Anterior cingulate cortex (tissue), 58 donors: ENCODE measurements at places on chromosomes 6 and 20.

DNA sequence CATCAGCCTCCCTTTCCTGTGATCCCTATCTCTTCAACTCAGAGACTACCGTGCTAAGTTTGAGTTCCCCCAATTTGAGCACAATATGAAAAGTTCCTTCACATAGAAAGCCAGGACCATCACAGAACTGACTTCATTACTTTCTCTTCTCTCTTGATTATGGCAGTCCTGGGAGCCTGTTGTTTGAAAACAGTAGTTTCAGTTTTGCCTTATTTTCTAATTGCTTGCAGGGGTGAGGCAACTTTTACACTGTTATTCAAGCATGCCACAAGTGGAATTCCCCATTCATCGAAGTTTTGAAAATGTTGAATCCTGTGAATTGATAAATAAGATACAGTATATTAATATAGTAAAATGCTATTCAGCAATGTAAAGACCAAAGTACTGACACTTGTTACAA lies 569.7 kb upstream of the MARCKS start:
- no peak for DNase-seq

- no peak for DNase-seq
Measured at GRCh38 chr6:74283532-74283931, 587.5 kb downstream of the CD109 start.

GRCh38 chr6:13684855-13685254 lies 26.8 kb downstream of the RANBP9 start:
- no peak for DNase-seq

DNA sequence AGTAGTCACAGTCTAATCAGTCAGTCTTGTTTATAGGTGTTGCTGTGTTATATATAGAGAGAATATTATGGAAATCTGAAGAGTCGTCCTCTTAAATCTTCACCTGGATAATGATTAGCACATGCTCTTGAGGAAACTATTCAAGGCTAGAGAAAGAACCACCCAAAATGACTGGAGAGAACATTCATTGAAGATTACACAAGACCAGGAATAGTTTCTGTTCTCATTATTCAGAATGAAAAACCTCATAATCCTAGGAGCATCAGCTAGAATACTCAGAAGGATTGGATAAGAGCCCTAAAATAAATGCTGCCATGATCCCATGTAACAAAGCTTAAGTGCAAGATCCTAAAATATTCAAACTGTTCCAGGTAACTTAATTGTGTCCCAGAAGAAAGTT lies 278.2 kb upstream of the PREP start:
- no peak for DNase-seq
